ENCODE measurements at places on chromosomes 7 and 10. TPM values are rescaled to one million over a fixed set of nuclear protein-coding genes. Genes with fewer than 3 reads are reported as not detected.

ZNF282 gene
- 20.8 TPM for total RNA-seq

TRPV6 gene
- under 0.01 TPM for total RNA-seq

GPR26 gene
- 5.3 TPM for total RNA-seq

OPALIN gene
- total RNA-seq: not detected

THSD7A gene
- 34.6 TPM for total RNA-seq

OPTN gene
- total RNA-seq: 75.4 TPM

RAB18 gene
- 112 TPM for total RNA-seq

SPRN gene
- 6.1 TPM for total RNA-seq

AOAH gene
- total RNA-seq: 3.7 TPM

VWDE gene
- total RNA-seq: 1.2 TPM

GJD4 gene
- not detected for total RNA-seq

H2BK1 gene
- not detected for total RNA-seq

DDC gene
- total RNA-seq: 0.82 TPM

CRYGN gene
- total RNA-seq: under 0.01 TPM

SPDYE3 gene
- not detected for total RNA-seq

UTF1 gene
- not detected for total RNA-seq

ZYX gene
- 4.5 TPM for total RNA-seq

NEBL gene
- 64.0 TPM for total RNA-seq

NCF1 gene
- total RNA-seq: under 0.01 TPM

XRCC2 gene
- total RNA-seq: 2.9 TPM

PNLIPRP3 gene
- total RNA-seq: not detected

PNLIPRP1 gene
- not detected for total RNA-seq

ZNF804B gene
- 6.9 TPM for total RNA-seq

SHH gene
- 1.6 TPM for total RNA-seq

RADIL gene
- total RNA-seq: 3.3 TPM

NAT16 gene
- total RNA-seq: 0.82 TPM

IFRD1 gene
- 85.6 TPM for total RNA-seq

ODAD2 gene
- total RNA-seq: 0.82 TPM

DIP2C gene
- 41.6 TPM for total RNA-seq

SLC29A4 gene
- total RNA-seq: 14.7 TPM

CFAP43 gene
- total RNA-seq: 15.9 TPM

RPA3 gene
- 17.1 TPM for total RNA-seq

PDE1C gene
- total RNA-seq: 19.2 TPM

CREB5 gene
- 4.5 TPM for total RNA-seq

LCOR gene
- total RNA-seq: 52.2 TPM

HK1 gene
- 114 TPM for total RNA-seq

PAX4 gene
- not detected for total RNA-seq

PCBD1 gene
- total RNA-seq: 12.2 TPM

H2AZ2 gene
- total RNA-seq: 227 TPM

CTTNBP2 gene
- 34.2 TPM for total RNA-seq

ABCA13 gene
- under 0.01 TPM for total RNA-seq

AGR2 gene
- 1.2 TPM for total RNA-seq

FANK1 gene
- 1.2 TPM for total RNA-seq

DYNC1I1 gene
- 157 TPM for total RNA-seq

DNAJC12 gene
- 4.5 TPM for total RNA-seq

PTF1A gene
- total RNA-seq: 0.41 TPM

UNC5B gene
- 2.9 TPM for total RNA-seq

HOXA3 gene
- not detected for total RNA-seq

LEP gene
- not detected for total RNA-seq

SPDYE18 gene
- 0.82 TPM for total RNA-seq

CPA1 gene
- not detected for total RNA-seq

KEL gene
- total RNA-seq: 0.82 TPM

ZNF273 gene
- total RNA-seq: 40.8 TPM

ZNF37A gene
- total RNA-seq: 20.0 TPM

SEMA3A gene
- total RNA-seq: 33.0 TPM

TCF7L2 gene
- 0.82 TPM for total RNA-seq

DMBT1 gene
- total RNA-seq: not detected
